ENCODE measurements at places on chromosomes 3 and 15. TPM values are rescaled to one million over a fixed set of nuclear protein-coding genes. Genes with fewer than 3 reads are reported as not detected.

GRCh38 chr15:88472225-88472624 lies 4.7 kb downstream of the MRPS11 start:
- DNase-seq, result no peak

ECT2 gene
- total RNA-seq, result 45.4 TPM

PRR20G gene
- total RNA-seq, result not detected

MAPK6 gene
- 91.7 TPM for total RNA-seq

DNA sequence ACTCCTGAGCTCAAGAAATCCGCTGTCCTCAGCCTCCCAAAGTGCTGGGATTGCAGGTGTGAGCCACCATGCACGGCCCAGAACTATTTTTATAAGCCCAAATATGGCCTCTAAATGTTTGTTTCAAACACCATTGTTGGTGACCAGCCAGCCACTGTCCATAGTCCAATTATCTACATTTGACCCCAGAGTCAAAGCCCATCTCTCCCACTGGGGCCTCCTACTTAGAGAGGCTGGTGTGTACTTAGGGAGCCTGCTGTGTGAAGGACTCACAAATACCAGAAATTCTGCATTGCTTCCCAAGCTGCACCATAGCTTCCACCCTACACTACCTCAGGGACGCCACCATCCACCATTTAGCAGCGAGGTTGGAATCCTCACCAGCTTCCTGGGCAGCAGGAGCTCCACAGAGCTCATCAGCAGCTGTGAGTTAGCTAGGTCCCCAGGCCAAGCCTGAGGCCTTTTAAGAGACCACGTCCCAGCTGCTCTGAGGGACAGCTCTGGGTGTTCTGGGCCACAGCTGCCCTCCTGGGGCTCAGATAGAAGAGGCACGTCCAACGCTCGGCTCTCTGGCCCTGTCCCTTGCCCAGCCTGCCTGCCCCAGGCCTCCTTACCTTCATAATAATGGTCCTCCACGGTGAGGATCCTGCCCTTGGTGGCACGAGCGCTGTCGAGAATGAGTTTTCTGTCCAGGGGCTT lies 29.5 kb downstream of the TKT start:
- DNase-seq, result no peak

- DNase-seq, result no peak
Observed at GRCh38 chr15:55250392-55250791, 39.2 kb downstream of the RAB27A start.

CRTC3 gene
- 30.0 TPM for total RNA-seq

GRCh38 chr3:65814845-65815578 lies 223.7 kb downstream of the MAGI1 start:
- DNase-seq, result no peak
